ENCODE measurements at places on chromosomes 16 and 17.

- DNase-seq, result no peak
These were observed 29.7 kb upstream of the RMI2 start for GRCh38 chr16:11315510-11315909.

GRCh38 chr17:66417300-66417719 is 114.9 kb downstream of the PRKCA start:
- DNase-seq, result peak; percentile 18

DNA sequence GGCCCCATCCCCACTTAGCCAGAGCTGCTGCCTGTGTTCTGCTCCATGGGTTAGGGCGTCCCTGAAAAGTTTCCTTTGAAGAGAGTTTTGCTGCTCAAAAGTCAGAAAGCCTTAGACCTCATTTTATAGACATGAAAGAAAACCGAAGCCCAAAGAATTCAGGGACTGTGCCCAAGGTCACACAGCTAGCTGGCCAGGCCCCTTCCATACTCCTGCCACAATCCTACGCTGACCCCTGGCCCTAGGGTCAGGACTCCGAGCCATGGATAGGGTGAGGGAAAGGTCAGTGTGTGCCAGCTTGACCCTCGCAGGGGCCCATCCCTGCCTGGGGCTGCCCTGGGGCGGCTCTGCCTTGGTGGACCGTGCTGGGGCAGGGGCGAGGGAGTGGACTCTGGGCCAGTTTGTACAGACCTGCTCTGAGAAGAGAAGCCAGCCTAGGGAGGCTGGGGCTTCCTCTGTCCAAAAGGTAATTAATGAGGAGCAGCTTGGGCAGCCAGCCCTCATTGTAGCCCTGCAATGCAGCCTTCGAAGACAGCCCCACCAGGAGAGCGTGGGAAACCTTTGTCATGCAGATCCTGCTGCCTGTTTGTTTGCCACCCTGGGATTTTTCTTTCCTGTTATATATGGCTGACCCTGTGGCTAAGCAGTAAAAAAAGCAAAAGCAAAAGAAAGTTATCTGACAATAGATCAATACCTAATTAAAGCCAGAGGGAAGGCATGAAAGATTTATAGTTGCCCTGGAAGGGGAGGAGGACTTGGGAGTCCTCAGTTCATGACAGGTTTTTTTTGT is 37.4 kb downstream of the RHBDL3 start:
- DNase-seq, result peak; percentile 8

- DNase-seq, result peak; percentile 65
These were observed 21.7 kb downstream of the KNOP1 start for GRCh38 chr16:19696328-19696727.

- no peak for DNase-seq
These were observed 15.0 kb upstream of the ADORA2B start for GRCh38 chr17:15929941-15930340.

- no peak for DNase-seq
These were observed 32.5 kb downstream of the CD300LF start for GRCh38 chr17:74680213-74680612.

DNA sequence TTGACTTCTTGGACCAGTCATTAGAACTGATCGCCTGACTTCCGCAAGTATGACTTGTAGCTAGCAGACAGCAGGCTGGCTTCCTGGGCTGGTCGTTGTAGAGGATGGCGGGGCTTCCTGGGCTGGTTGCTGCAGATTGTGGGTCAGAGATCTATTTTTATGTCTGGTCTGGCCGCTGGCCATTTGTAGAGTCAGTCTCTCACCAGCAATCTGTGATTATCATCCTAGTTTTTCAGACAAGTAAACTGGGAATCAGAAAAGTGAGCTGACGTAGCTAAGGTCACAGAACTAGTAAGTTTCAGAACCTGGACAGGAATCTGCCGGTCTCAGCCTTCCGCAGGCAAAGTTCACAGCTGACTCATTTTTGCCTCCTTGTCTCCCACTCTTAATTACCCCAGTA is 19.1 kb downstream of the GPR142 start:
- DNase-seq, result no peak

GRCh38 chr16:48608871-48609651 is 919 bp downstream of the N4BP1 start:
- DNase-seq, result peak; percentile 71

DNA sequence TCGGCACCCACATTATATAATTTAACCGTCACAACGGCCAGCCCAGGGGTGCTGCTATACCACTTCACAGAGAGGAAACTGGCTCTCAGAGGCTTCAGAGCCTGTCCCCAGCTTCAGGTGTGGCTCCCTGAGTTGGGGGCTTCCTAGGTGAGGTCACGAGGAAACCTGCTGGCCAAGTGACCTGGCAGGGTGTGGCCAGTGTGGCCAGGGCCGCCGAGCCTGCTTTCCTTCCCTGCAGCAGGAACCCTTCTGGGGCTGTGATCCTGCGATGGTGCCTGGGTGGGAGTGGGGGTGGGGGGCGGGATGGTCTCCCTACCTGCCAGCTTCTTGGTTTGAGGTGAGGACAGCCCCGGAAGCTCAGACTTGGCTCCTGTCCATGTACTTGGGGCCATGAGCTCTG is 39.9 kb downstream of the ADCY7 start:
- no peak for DNase-seq

DNA sequence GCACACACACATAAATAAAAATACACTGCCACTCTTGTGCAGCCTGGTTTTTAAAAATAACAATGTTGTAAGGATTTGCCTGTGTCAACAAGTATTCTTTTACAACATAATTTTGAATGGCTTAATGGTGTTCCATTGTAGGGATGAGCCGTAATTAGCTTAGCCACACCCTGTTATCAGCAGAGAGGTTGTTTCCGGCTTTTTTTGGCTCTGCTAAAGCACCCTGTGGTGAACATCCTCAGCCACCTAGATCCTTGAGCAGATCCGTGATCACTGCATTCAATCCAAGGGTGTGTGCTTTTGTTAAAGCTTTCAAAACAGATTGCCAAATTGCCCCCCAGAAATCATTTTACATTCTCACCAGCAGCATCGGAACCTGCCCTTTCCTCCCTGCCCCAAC is 7.0 kb downstream of the KATNB1 start:
- no peak for DNase-seq

DNA sequence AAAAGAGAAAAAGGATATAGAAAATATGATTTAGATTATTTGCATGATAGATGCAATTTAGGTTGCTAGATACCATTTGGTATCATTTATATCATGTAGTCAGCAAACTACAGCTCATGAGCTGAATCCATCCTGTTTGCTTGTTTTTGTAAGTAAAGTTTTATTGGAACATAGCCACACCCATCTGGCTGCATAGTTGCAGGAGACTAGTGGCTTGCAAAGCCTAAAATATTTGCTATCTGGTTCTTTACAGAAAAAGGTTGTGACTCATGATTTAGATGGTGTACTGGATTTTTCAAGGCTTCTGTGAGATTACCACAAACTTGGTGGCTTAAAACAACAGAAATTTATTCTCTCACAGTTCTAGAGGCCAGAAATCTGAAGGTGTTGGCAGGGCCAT is 49.9 kb downstream of the MAP2K4 start:
- no peak for DNase-seq

DNA sequence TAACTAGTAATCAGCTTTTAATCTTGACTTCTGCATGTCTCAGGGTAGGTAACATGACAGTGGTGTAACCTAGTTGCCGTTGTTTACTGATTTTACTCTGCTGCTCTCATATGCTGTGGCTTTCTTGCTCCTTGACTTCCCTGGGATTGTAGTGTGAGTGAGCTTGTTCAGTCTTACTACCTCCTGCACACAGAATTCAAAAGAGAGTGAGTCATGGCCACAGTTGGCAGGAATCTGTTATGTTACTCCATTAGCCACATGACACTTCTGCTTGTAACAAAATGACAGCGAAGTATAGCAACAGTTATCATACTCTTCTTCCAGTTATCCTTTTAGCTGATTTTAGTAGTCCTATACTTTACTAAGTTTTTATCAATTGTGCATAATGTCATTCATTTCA is 18.8 kb downstream of the TNRC6A start:
- peak; percentile 60 for DNase-seq

DNA sequence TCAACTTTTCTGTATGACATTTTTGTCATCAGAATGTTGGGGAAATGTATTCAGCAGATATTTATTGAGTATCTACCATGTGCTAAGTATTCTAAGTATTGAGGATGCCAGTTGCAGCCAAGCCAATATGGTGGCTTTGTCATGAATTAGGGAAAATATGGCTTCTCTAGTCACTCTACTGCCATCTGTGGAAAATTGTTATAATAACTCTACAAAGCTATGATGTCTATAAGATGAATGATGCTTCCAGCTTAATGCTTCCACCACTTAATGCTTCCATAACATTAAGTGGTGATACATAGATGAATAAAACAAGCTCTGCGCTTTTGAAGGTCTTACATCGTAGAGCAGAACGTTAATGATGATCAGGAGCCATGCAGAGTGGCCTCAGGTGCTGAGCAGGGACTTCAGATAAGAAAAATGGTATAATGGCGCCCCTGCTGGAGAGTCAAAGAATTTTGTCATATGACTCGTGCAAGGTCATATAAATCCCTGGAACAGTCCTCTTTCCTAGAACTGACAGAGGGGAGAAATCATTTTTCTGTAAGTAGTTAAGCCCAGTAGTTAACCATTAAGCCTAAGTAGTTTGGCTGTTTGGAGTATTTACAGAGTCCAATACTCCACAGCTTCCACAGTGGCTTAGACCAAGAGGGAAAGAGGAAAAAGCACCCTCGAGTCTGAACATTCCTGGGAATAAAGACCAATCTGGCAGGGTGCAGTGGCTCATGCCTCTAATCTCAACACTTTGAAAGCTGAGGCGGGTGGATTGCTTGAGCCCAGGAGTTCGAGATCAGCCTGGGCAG is 2.7 kb upstream of the TMIGD1 start:
- peak; percentile 91 for DNase-seq

DNA sequence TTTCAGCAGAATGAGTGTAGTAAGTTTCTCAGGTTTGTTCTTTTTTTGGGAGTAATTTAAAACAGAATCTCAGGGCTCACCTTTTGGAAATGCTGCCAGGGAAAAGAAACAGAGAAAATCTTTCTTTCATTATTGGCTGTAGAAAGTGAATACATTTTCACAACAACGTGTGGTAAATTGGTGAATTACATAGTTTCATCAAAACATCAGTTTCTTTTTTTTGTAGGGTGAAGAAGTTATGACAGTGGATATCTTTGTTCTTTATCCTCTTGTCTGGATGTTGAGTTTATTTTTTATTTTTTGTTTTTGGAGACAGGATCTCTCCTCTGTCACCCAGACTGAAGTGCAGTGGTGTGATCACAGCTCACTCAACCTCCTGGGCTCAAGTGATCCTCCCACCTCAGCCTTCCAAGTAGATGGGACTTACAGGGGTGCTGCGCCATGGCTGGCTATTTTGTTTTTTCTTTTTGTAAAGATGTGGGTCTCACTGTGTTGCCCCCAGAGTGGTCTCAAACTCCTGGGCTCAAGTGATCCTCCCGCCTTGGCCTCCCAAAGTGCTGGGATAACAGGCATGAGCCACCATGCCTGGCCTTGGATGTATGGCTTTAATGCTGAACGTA is 2.4 kb downstream of the ZNF267 start:
- DNase-seq, result no peak

DNA sequence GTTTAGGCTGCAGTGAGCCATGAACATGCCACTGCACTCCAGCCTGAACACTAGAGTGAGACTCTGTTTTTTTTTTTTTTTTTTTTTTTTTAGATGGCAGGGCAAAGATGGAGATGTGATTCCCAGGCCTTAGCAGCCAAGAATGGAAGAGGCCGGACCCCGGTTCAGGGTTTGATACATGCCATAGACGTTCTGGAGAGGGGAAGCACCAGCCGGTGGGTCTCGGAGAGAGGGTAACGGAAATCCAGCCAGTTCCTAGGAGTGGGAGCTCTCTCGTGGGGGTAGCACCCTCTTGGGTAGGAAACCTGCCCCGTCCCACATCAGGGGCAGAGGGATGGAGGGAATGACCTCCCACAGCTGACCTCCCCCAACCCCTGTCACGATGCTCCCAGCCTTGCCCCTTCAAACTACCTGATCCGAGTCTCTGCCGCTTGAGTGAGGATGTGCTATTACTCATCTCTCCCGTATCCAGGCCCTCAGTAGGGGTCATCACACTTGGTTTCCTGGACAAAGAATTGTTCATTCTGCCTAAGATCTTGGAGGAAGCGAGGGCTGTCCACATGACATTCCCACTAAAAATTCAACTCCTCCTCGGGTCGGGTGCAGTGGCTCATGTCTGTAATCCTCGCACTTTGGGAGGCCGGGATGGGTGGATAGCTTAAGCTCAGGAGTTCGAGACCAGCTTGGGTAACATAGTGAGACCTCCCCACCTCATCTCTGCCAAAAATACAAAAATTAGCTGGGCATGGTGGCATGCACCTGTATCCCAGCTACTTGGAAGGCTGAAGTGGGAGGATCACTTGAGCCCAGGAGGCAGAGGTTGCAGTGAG is 47.3 kb downstream of the MIS12 start:
- no peak for DNase-seq

DNA sequence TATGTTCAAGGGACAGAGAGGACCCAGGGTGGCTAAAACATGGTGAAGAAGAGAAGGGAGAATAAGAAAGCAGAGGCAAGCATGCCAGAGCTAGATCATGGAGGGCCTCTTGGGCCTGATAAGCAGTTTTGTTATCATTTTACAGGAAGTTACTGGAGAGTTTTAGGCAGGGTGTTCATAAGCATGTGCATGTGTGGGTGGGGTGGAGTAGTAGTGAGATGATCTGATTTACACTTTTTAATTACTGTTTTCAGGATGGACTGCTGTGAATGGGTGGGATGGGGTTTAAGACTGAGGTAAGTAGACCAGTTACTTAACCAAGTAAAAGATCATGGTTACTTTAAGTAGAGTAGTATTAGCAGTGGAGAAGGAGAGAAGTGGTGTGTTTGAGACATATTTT is 173.6 kb downstream of the PHKB start:
- no peak for DNase-seq

- no peak for DNase-seq
These were observed 145.5 kb downstream of the MSI2 start for GRCh38 chr17:57401556-57402488.

GRCh38 chr16:29868396-29869009 is 5.5 kb upstream of the CDIPT start:
- DNase-seq, result peak; percentile 14

- no peak for DNase-seq
These were observed 26.2 kb upstream of the ZNF652 start for GRCh38 chr17:49388290-49388640.

DNA sequence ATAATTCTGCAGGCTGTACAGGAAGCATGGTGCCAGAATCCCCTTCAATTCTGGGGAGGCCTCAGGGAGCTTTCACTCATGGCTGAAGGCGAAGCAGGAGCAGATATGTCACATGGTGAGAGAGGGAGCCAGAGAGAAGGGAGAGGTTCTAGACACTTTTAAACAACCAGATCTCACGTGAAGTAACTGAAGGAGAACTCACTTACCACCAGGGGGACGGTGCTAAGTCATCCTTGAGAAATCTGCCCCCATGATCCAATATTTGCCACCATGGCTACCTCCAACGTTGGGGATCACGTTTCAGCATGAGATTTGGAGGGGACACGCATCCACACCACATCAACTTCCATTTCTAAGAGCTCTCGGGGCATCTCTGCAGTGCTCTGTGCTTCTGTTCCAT is 37.4 kb upstream of the GNA13 start:
- no peak for DNase-seq

DNA sequence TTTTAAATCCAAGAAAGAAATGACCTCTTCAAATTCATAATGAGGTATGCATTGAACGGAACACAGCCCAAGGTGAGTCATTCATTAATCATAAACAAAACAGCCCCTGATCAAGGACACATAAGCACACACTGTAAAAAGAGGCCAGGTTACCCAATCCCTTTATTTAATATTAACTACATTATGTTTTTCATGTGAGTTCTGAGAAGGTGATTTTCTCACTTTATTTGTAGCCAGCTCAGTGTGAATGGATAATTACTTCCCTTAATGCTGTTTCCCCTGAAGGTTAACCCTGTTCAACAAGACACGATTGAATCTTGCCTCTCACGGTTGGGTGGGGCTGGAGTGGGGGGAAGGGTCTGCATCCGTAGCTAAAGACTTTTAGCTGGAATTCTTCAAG is 257.3 kb upstream of the SALL1 start:
- no peak for DNase-seq
